Stimulated activated CD4-positive, alpha-beta T cell treated with anti-CD3 and anti-CD28 coated beads, TNF-alpha, amount 100 ng/mL, for 4 hours (primary cell): ENCODE measurements at places on chromosomes 7 and 10.

DNA sequence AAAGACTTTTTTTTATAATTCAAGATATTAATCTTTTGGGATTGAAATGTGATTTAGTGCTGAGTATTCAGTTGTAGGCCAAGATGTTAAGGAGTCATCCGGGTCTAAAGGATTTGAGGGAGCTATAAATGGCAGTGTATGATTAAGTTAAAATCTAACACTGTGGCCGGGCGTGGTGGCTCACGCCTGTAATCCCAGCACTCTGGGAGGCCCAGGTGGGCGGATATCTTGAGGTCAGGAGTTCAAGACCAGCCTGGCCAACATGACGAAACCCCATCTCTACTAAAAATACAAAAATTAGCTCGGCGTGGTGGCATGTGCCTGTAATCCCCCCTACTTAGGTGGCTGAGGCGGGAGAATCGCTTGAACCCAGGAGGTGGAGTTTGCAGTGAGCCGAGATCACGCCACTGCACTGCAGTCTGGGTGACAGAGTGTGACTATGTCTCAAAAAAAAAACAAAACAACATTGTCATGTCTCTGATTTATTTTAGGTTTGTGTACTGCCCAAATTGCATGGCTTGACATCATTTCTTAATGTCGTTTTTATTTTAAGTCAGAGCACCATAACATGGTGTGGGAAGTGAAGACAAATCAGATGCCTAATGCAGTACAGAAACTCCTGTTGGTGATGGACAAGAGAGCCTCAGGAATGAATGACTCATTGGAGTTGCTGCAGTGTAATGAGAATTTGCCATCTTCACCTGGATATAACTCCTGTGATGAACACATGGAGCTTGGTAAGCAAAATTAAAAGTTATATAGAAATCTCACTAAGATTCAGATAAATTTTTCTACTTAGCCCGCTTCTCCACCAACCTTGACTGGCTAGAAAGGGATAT is 10.7 kb downstream of the HBP1 start:
- DNase-seq: no peak

DNA sequence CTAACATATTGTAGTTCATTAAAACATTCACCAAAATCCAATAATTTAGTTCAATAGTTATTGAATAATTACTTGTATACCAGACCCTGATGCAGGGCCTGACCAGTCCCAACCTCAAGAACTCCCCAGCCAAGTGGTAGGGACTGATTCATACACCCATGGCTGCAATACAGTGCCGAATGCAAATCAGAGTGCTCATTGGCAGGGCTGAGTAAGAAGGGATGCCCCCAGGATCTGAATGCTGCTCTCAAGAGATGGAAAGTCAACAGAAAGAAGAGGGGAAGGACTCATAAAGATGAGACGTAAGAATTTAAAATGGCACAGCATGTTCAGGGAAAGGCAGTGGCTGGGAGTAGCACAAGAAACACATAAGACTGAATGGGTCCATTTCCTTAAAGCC is 29.9 kb downstream of the ZNF438 start:
- DNase-seq: no peak

- no peak for DNase-seq
Observed at GRCh38 chr7:150992833-150993302, 2.1 kb downstream of the NOS3 start.

DNA sequence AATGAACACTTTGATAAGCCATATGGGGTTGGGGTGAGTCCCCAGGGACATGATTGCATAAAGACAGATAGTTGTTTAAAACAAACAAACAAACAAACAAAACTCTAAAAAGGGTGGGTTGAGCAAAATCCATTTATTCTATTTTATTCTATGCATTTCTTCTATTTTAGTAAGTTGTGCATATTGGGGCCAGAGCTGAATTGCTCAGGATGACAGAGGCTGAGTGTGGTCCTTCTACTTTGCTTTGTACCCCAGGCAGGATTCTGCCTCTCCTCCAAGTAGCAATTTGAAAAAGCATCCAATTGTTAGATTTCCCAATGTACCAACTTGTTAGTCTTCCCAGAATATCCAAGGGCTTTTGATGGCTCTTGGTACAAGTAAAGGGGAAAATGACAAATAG is 29.2 kb upstream of the XPNPEP1 start:
- DNase-seq: no peak

GRCh38 chr10:87593702-87594101 is 66.0 kb upstream of the PAPSS2 start:
- no peak for DNase-seq

- no peak for DNase-seq
Observed at GRCh38 chr7:816751-817671, 15.3 kb upstream of the SUN1 start.

GRCh38 chr10:129905553-129905952 is 58.5 kb downstream of the EBF3 start:
- DNase-seq: no peak

GRCh38 chr10:34464000-34464399 is 351.1 kb downstream of the PARD3 start:
- no peak for DNase-seq

- no peak for DNase-seq
Observed at GRCh38 chr10:113520690-113521474, 32.0 kb upstream of the HABP2 start.

- no peak for DNase-seq
Observed at GRCh38 chr10:72277996-72278667, 4.4 kb downstream of the DDIT4 start.

DNA sequence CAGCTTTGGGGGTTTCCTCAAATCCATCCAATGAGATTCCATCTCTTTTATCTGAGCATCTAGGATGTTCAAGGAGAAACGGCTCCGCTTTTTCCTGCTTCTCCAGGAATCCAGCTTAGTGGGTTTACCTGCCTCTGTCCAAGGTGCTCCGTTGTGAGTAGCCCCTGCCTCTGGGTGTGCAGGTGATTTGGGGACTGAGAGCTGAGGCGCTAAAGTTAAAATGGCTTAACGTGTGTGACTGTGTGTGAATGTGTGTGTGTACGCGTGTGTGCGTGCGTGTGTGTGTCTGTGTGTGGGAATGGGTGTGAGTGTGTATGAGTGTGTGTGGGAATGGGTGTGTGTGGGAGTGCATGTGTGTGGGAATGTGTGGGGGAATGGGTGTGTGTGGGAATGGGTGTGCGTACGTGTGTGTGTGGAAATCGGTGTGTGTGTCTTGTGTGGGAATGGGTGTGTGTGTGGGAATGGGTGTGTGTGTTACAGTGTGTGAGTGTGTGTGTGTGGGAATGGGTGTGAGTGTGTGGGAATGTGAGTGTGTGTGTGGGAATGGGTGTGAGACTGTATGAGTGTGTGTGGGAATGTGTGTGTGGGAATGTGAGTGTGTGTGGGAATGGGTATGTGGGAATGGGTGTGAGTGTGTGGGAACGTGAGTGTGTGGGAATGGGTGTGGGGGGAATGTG is 90.2 kb upstream of the INSIG1 start:
- no peak for DNase-seq

- DNase-seq: no peak
Observed at GRCh38 chr7:7157887-7158271, 24.5 kb upstream of the C1GALT1 start.

DNA sequence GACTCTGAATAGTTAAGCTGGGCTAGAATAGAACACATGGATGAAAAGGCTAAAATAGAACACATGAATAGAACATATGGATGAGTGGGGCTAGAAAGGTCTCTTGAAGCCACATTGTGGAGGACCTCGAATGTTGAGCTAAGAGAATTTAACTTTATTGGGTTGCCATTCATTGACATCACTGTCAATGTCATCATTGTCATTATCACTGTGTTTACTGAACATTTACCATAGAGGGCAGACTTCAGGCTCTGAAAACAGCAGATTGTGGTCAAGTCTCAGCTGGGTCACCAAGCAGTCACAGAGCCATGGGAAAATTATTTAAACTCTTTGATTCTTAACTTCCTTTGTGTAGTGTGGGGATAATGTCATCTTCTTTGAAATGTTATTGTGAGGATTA is 80.4 kb downstream of the WDFY4 start:
- DNase-seq: no peak

- DNase-seq: no peak
Observed at GRCh38 chr10:10869592-10869991, 148.1 kb upstream of the CELF2 start.

DNA sequence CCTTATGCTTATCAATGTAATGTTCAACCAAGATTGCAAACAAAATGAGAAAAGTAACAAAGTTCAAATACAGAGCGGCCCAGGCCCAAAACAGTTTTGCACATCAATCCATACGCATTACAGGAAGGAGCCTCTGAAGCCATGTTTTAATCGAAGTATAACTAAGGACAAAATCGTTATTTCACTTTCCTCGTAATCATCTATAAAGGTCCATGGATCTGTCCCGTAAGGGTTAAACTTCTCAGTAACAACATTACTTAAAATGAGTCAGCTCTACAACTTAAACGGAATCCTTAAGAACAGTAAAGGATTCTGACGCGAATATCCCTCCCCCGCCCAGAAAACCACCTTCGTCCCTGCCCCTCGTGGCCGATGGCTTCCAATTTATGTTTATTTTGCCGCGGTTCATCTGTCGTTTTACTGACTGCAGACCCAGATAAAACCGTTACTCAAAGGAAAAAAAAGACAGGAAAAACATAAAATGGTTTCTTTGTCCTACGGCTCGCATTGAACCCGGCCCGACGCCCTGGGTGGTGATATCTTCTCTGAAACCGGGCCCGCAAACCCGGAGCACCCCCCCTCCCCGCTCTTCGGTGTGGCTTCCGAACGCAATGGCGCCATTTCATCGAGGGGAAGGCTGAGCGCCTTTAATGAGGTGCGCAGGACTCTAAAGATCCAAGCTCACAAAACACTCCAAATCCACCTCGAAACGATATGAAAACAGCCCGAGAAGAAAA is 1.1 kb downstream of the HNRNPA2B1 start:
- DNase-seq: peak; percentile 45

DNA sequence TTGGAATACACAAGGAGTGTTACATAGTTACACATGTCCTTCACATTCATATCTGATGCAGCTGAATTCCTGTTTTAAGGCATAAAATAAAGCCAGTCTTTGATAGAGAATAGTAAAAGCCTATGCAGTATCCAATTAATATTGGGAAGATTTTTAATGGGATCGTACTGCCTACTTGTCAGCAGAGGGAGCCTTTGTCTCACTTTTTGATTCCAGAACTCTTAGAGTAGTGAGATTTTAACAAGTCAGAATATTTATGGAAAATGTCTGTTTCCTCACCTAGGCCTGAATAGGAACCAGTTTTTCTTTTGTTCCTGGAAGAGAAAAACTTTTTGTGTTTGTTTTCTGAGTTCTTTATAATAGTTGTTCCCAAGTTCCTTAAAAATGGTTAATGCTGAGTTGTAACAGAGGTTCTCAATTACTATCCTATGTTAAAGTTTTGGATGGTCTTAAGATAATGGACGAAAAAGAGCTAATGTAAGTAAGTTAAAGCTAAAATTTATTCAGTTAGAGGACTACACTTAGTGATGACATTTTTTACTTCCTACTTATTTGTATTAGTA is 114.0 kb downstream of the BBS9 start:
- no peak for DNase-seq

GRCh38 chr10:126097558-126098225 is 201.3 kb downstream of the FANK1 start:
- no peak for DNase-seq

- no peak for DNase-seq
Observed at GRCh38 chr10:3570131-3570729, 214.8 kb downstream of the KLF6 start.

GRCh38 chr10:96470116-96470743 is 43.5 kb downstream of the TLL2 start:
- DNase-seq: no peak

DNA sequence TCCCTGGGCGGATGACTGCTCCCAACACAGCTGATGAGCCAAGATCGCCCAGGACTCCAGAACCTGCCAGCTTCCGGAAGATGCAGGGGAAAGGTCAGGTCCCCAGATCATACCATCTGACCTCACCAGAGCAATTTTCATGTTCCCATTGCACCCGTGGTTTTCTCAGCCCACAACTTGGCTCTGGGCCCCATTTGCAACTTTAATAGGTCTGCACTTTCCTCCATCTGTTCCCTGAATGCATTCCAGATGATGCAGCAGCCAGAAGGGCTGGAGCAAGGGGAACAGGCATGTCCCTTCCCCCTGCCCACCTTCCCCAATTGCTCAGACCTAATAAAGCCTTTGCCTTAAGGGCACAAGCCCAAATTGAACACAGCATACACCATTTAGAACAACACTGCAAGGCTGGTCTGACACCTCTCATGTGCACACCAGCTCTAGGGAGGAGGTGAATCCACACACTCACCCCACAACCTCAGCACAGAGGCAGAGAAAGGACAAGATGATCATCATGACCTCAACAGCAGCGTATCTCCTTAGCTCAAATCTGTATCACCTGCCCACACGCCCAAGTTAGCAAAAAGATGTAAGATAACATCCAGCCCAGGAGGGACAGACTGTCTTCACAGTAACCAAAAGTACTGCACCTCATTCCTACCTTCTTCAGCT is 87.5 kb downstream of the PLXNA4 start:
- no peak for DNase-seq
